T-cell (primary cell): ENCODE measurements at places on chromosomes 5 and 9. TPM values are rescaled to one million over a fixed set of nuclear protein-coding genes. Genes with fewer than 3 reads are reported as not detected.

- DNase-seq = no peak
These were observed 45.7 kb upstream of the TGFBR1 start for GRCh38 chr9:99058964-99059921.

DNA sequence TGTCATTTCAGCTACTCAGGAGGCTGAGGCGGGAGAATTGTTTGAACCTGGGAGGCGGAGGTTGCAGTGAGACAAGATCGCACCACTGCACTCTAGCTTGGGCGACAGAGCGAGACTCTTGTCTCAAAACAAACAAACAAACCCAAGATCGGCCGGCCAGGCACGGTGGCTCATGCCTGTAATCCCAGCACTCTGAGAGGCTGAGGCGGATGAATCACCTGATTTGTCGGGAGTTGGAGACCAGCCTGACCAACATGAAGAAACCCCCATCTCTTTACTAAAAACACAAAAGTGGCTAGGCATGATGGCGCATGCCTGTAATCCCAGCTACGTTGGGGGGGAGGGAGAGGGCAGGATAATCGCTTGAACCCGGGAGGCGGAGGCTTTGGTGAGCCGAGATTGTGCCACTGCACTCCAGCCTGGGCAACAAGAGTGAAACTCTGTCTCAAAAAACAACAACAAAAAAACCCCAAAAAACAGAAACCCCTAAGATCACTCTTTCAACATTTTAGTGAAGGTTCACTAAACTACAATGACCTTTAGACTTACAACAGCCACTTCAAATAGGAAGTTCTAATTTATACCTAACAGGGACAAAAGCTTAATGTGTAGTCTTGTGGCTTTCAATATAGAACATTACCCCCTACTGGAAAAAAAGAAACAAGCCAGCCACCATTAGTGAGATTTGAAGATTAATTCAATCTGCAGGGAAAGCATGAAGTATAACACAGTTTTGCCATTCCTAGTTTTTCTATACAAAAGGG, 7.0 kb downstream of the HSPA9 start:
- no peak for DNase-seq

ADGRD2 gene
- not detected for total RNA-seq

DNA sequence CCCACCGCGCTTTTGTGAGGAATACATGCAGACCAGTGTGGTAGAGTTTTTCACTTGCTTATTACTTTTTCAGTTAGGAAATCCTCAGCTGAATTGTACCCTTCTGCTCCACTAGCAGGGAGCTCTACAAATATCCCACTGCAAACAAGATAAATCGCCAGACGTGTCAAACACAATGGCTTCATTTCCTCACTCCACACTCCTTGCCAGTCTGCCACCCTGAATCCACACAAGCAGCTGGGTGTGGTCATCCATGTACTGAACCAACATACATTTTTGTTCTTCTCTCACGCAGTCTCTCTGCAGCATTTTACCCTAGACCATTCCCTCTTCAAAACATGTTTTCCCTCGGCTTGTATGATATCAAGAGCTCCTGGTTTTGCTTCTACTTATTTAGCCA, 3.7 kb upstream of the ROR2 start:
- no peak for DNase-seq

NME5 gene
- total RNA-seq = not detected

GRCh38 chr9:94623253-94623652, 16.1 kb downstream of the FBP1 start:
- no peak for DNase-seq

GRCh38 chr5:135561266-135561665, 17.5 kb downstream of the CXCL14 start:
- no peak for DNase-seq

- no peak for DNase-seq
These were observed 26.3 kb upstream of the ARSI start for GRCh38 chr5:150329038-150329437.

IFNA2 gene
- total RNA-seq = not detected

DNA sequence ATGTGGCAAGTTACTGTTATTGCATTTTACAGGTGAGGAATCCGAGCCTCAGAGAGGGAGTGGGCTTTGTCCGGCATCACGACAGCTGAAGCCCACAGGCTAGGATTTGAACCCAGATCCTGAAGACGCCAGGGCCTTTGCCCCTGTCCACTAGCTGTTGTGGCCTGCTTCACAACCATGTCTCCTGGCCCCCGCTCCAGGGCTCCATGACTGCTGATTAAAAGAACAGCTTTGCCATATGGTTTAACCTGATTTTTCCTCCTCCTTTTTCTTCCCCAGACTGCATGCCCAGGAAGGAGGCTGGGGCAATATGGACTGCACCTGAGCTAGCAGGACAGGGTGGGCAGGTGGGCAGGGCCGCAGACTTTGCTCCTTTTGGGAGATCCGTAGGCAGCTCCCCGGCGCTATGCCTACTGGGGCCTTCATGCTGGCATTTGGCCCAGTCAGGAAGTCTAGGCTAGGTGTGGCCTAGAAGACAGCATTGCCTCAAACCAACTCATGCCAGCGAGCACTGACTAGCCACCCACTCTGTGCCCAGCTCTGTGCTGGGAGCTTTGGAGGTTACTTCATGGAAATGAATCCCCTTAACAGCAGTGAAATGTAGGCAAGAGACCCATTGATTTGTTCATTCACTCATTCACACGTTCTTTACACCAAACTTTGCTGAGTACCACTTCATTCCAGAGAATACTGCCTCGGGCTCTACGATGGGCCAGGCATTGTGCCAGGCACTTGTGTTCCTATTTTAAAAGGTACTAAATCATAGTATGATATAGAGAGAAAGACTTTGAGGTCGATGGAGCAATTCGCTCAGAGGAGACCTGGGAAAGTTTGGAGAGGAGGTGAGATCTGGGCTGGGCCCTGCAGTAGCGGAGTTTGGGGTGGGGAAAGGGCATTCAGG, 94.3 kb upstream of the CPEB4 start:
- DNase-seq = no peak

- DNase-seq = no peak
These were observed 996 bp downstream of the NXNL2 start for GRCh38 chr9:88536023-88536324.

- DNase-seq = no peak
These were observed 57.1 kb upstream of the GOLPH3 start for GRCh38 chr5:32231241-32231640.

GRCh38 chr9:13786131-13786530, 506.6 kb upstream of the MPDZ start:
- DNase-seq = no peak

DNA sequence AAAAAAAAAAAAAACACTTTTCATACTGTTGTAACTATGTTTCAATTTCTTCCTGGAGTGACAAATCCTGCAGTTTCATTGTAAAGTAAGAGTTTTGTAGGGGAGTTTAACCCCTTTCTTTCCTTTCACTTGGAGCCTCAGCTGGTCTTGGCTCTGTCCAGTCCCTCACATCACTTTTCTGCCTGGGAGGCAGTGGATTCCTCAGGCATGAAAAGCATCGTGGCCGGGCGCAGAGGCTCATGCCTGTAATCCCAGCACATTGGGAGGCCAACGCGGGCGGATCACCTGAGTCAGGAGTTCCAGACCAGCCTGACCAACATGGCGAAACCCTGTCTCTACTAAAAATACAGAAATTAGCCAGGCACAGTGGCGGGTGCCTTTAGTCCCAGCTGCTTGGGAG, 45.6 kb upstream of the MYO10 start:
- no peak for DNase-seq

CD74 gene
- total RNA-seq = 281 TPM

PCDHGB5 gene
- 0.40 TPM for total RNA-seq

DMXL1 gene
- 37.2 TPM for total RNA-seq

GRCh38 chr9:93450945-93451815, at the start of gene FAM120A:
Gene FAM120A, plus strand, starts transcription at chr9:93451685. Its CDS starts 231 bp downstream, at chr9:93451916.
- DNase-seq = peak; percentile 67

GARIN3 gene
- total RNA-seq = not detected

GRCh38 chr5:81898403-81898802, 73.4 kb upstream of the ATG10 start:
- no peak for DNase-seq

ARHGAP26 gene
- total RNA-seq = 22.8 TPM

- DNase-seq = no peak
These were observed 40.8 kb upstream of the LARP1 start for GRCh38 chr5:154714266-154714986.

GRCh38 chr5:150293091-150293941, 3.7 kb upstream of the CAMK2A start:
- no peak for DNase-seq

EDIL3 gene
- total RNA-seq = 0.07 TPM

APBA1 gene
- total RNA-seq = 0.63 TPM

GRCh38 chr5:138438003-138438723, 694 bp upstream of the REEP2 start:
- no peak for DNase-seq
